ENCODE measurements at places on chromosomes 6 and 20.

- no peak for DNase-seq
Observed at GRCh38 chr6:79495246-79495645, 42.0 kb downstream of the LCA5 start.

DNA sequence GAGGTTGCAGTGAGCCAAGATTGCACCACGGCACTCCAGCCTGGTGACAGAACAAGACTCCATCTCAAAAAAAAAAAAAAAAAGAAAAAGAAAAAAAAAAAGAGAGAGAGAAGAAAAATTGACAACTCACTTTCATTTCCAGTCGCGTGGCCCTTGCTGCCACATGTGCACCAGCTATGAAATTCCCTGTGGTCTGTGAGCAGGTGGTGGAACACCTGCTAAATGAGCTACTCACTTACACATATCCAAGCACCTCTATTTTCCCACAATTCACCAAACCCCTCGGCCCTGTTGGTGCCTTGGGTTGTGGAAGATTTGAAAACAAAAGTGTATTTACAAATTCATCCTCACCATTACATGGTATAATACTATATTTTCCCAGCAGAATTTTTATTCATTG, 105.2 kb upstream of the ASF1A start:
- DNase-seq, result no peak

GRCh38 chr20:433300-433975, 25.3 kb downstream of the RBCK1 start:
- no peak for DNase-seq

DNA sequence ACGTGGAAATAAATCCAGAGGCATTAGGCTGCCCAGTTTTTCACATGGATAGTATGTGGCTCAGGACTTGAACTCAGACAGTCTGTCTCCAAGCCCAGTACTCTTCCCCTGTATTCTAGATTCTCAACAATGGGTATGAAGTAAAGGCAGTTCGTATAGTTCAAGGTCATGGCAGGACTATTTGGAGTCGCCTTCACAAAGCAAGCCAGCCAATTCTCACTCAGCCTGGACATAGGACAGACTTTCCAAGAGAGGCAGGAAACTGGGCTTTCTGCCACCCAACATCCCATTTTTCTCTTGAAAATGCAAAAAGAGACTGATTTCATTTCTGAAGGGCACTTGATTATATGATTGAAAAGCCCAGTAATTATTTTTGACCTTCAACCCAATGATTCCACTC, 111.0 kb downstream of the EDN1 start:
- no peak for DNase-seq

DNA sequence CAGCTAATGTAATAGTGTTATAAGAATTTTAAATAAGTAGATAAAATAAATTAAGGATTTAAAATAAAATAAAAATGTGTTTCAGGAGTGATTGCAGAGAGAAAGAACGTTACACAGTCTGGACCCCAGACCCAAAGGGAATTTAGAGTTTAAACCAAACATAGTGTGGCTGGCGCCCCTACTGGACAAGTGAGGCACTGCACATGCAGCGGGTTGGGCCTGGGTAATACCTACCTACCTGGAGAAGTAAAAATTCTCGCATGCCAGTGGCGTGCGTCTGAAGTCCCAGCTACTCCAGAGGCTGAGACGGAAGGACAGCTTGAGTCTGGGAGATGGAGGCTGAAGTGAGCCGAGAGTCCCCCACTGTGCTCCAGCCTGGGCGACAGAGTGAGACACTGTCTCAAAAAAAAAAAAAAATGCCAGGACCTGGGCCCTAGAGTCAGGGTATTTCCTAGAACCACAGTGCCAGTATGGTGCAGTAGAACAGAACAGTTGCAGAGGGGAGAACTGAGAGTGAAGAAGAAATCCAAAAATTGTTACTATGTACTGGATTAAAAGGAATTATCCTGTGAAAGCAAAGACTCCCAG, 71.4 kb upstream of the TCF21 start:
- DNase-seq, result no peak

DNA sequence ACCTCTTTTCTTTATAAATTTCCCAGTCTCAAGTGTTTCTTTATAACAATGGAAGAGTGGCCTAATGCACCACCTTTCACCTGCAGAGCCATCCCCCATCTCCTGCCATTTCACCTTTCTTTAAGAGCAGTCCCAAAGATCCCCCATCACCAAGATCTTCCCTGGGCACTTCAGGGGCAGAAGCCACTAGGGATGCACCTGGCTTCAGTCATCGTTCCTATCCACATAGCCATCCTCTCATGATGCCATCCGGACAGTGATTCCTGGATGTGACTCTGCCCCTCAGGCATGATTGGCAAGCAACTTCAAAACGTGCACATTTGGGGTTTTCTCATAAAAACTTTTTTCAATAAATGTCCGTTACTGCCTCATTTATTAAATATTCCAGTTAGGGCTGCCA, 225.9 kb downstream of the TBXT start:
- DNase-seq, result no peak

GRCh38 chr6:150156460-150156859, 13.6 kb downstream of the PPP1R14C start:
- no peak for DNase-seq

DNA sequence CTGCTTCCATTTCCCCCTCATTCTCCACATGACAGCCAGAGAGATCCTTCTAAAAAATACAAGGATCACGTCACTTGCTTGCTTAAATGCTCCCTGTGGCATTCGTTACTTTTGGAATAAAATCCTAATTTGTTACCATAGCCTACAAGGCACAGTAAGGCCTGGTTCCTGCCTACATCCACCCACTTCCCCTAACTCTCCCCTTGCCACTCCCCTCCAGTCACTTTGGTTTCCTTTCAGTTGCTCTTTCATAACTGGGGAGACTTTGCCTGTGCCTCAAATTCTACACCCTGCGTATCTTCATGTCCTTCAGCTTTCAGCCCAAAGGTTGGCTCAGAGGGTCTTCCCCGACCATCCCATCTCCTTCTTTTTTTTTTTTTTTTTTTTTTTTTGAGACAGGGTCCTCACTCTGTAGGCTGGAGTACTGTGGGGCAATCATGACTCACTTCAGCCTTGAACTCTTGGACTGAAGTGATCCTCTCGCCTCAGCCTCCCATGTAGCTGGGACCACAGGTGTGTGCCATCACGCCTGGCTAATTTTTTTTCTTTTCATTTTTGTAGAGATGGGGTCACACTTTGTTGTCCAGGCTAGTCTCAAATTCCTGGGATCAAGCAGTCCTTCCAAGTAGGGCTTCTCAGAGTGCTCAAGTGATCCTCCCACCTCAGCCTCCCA, 12.5 kb downstream of the ID1 start:
- DNase-seq, result no peak

DNA sequence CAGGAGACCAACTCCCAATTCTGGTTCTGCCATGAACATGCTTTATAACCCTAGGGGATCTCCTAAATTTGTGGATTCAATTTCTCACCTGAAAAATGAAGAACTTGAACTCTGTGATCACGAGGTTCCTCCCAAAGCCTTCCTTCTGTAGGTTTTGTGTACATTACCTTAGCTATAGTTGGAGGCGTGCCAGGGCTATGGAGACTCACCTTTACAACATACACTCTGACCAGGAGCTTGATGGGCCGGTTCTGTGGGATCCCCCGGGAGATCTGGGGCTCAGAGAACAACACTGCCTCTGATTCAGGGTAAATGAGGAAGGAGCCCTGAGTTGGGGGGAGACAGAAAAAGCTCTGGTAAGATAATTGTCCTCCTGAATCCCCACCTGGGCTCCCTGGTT, 34.1 kb downstream of the ERGIC3 start:
- no peak for DNase-seq

DNA sequence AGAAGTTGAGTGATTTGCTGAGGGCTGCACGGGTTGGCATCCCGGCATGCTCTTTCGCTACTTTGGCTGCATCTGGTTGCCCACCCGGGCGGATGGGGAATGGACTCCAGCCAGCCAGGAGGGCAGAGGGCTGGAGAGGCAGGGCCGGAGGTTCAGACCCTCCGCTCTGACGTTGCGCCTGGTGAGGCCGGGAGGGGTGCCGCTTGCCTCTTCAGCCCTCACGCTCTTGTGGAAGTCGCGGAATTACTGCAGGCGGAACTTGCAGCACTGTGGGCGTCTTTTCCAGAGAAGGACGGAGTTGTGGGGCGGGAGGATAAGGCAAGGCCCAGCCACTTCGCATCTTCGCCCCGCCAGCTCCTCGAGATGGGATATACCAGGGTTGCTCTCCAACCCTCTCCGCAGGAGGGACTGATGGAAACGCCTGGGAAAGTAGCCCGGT, 656 bp downstream of the RTEL1 start:
- no peak for DNase-seq

DNA sequence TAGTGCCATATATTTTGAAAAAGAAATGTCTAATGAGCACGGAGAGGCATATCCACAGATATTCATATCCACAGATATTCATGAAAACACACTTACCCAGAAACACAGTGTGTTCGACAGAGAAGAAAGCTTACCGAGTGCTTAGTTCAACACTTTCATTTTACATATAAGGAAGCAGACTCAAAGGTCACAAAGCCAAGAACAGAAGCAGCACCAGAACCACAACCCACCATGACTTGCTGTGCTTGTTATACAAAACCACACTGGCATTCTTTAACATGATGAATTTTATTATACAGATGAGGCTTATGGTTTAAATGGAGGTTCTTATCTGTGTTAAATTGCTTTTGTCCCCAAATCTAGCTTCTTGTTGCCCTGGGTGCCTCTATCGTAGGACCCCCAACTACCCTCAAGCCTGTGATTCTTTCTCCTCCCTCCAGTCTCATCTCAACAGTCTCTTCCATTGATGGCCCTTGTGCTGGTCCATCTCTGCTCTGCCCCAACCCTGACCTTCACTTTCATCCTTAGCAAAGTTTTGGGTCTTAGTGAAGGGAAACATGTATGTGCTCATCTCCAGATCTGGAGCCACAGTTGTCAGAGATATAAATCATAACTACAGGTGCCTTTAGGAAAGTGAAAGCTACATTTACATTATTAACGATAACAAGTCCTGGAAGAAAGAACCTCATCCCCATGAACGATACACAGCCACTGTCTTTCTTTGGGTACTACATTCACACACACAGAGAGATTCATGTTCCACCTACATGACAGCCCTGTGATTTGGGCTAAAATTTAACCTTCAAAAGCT, 40.0 kb downstream of the SF3B5 start:
- DNase-seq, result no peak

DNA sequence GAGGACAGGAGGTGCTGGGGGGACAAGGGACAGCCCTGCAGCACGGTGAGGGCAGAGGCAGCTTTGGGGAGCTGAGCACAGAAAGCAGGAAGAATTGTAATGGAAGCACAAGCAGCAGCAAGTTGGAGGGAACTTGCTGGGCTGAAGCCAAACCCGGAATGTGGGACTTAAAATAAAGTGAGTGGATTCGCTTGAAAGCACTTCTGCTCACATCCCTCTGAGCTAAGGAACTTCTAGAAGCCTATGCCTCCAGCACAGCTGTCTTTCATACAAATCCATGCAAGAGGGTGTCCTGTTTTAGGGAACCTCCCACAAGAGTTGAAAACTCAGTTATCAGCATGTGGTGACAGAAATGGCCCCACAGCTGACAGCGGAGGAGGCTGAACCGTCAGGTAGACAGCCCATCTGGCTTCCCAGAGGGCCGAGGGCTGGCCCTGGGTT, 71.4 kb upstream of the MLN start:
- DNase-seq, result no peak

- DNase-seq, result no peak
Observed at GRCh38 chr6:83314693-83315092, 116.2 kb downstream of the ME1 start.

Data from SJSA1 (cell line).